ENCODE measurements at places on chromosomes 6 and 20.
A peak's percentile ranks its signal among the peaks of the same experiment; 100 is the strongest.

DNA sequence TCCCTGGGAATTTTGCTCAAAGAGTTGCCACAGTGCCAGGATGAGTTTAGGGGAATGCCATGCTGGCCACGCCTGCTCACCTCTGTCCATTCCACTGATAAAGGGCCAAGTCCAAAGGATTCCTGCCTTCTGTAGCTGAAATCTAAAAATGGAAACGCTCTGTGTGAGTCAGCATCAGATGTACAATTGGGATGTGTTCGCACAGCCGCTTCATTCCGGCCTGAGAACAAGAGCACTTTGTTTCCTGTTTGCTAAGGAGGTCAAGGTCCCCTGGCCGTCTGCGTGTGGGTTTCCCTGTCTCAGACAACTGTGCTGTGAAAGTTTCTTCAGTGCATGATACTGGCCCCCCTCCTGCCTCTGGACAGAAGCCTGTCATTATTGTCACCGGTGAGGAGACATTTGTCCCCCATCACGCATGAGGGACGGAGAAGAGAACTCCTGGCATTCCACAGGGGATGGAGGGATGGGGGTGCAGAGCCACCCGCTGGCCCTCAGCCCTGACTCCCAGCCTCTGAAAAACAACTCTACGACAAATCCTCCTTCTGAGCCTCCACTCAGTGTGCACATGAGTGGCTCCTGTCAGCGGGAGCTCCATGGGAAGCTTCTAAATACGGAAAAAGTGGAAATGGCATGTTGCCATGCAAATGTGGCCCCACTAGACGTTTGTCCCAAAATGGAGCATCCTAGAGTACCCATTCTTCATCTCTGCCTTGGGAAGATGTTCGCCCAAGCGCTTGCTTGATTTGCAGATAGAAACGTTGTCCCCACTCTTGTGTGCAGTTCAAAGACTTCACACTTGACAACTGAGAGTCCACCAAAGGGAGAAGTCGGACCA, 143.5 kb upstream of the AFDN start:
- no peak for DNase-seq

DNA sequence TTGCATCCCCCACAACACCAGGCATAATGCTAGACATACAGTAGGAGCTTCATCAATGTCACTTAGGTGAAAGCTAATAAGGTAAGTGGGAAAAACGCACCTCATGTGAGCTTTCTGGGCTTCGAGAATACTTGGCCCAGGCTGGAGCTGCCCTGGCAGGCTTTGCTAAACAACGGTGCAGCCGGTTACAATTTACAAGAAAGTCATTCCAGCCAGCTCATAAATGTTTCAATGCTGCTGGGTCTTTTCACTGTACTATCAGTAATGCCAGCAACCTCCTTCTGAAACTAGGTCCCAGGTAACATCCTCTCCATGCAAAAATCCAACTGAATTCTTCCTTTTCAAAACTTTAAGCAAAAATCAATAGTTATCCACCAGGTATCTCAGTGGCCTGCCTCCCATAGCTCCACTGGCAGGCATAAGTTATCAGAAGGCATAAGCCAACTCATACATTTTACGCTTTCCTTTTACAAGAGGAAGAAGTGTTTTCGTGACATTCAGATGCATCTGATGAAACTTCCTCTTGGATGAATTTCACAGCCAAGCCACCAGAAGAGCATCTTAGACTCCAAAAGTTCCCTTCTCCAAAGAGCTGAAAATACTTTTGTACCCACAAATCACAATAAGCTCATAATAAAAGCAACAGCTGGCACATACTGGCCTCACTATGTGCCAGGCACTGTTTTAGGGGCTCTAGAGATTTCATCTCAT, 56.3 kb downstream of the RTN4IP1 start:
- DNase-seq = no peak

DNA sequence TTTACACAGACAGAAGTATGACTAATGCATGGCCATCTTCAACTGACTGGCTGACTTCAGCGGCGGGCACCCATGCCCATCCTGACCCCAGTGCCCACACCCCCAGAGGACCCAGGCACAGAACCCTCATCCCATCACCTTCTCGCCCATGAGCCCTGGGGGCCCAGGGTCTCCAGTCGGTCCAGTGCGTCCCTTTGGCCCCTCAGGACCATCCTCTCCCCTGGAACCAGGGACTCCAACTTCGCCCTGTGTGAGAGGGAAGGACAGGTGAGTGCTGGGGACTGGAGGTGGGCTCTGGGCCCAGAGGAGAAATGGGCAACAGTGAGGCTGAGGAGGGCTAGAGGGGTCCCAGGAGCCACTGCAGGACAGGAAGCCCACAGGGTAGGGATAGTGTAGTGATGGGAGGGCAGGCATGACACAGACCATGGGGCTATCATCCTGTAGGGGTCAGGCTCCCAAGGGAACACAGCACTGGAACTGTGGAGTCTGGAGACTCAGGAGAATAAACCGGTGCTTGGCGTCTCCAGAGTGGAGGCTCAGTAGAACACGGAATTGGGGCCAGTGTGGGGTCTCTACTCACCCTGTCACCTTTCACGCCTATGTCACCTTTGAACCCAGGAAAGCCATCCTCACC, 16.7 kb downstream of the COL11A2 start:
- DNase-seq = no peak

- DNase-seq = no peak
Observed at GRCh38 chr6:133957227-133957626, 4.2 kb downstream of the TBPL1 start.

- no peak for DNase-seq
Observed at GRCh38 chr6:21187485-21187884, 406.1 kb upstream of the SOX4 start.

- no peak for DNase-seq
Observed at GRCh38 chr6:80618953-80619352, 512.5 kb downstream of the BCKDHB start.

DNA sequence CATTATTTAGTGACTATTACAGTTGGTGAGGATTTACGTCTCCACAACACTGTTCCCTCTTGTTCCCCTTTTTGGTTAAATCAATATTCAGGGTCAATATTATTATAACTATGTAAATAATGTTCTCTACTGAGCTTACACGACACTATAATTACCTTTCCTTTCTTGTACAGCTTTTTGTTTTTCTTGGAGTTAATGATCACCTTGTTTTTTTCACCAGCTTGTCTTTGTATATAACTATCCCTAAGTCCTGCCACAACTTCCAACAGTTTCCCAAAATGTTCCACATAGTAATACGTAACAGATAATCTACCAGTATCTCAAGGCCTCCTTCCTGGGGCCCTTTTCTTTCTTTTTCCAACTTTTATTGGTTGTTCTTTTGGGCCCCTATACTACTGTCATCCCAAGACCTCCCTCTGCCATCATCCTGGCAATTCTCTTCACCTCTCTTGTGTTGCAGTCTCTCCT, 142.0 kb upstream of the SOX4 start:
- DNase-seq = no peak

DNA sequence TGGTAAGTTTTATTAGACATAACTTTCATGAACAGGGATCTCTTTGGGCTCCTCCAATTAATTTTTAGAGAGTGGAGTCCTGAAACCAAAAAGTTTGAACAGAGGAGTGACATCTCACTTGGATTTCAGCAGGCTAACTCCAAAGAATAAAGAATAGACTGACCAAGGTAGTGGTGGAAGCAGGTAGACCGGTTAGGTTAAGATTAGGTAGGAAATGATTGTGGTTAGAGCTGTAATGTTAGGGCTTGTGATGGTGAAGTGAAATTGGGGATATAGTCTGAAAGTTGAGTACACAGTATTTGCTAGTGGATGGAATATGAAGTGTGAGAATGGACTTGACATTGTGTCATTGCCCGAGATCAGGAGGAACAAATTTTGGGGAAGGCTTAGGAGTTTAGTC, 27.8 kb downstream of the QKI start:
- DNase-seq = no peak

DNA sequence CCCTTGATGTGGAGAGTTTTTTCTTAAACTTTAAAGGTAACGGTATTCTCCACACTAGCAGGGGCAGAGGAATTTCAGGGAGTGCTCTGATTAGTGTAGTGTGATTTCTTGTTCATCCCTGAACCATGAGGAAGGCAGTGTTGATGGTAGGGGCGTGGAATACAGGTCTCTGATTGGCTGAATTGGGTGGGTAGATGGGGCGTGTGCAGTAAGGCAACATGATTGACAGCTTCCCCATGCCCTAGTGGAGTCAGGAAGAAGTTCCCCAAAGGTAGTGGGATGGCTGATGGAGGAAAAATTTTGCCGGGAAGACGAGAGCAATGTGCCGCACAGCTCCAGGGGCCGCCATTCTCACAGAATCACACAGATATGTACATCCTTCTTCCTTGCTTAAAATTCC, 97.4 kb upstream of the SALL4 start:
- DNase-seq = no peak

DNA sequence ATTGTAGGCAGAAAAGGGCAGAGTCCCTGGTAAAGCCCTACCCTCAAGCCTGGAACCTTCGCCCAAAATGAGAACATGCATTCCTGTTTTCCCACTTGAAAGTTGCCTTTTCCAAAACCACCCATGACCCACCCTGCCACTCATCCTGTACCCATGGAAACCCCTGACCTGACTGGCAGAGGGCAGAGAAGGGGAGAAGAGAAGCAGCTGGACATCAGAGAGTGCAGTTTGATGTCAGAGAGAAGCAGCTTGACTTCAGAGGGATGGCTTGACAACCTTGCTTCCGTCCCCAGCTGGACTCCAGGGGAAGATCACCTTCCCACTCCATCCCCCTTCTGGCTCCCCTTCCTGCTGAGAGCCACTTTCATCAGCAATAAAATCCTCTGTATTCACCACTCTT, 123.6 kb upstream of the SHLD1 start:
- DNase-seq = no peak

DNA sequence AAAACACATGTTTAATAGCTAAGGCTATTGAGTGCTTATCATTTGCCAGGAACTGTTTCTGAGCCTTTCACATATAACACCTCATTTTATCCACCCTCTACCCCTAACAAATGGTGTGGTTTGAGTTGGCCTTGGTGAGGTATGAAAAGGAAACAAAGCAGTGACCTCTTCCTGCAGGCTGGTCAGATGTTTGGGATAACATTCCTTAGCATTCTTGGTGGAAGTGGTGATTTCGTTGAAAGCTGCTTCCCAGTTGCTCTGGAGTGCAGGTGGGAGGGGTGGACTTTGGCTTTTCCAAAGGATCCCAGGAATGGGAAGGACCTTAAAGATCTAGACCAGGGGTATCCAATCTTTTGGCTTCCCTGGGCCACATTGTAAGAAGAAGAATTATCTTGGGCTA, 41.3 kb downstream of the CARMIL1 start:
- DNase-seq = no peak

- no peak for DNase-seq
Observed at GRCh38 chr6:72564231-72564630, 57.6 kb upstream of the KCNQ5 start.

DNA sequence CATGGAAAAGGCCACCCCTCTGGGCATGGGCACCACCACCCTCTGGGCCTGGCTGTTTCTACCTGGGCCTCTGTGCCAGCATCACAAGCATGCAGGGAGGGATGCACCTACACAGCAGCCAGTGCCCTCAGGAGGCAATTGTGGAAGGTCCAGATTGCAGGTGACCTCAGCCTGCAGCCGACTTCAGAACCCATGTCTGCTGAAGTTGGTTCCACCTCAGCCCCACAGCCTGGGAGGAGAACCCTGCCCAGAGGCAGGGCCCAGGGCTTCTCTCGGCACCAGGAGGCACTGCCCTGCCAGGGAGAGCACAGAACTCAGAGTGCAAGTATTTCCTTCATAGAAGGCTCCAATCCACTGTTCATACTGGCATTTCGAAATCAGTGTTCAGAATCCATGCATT, 149.8 kb downstream of the TTLL2 start:
- no peak for DNase-seq

DNA sequence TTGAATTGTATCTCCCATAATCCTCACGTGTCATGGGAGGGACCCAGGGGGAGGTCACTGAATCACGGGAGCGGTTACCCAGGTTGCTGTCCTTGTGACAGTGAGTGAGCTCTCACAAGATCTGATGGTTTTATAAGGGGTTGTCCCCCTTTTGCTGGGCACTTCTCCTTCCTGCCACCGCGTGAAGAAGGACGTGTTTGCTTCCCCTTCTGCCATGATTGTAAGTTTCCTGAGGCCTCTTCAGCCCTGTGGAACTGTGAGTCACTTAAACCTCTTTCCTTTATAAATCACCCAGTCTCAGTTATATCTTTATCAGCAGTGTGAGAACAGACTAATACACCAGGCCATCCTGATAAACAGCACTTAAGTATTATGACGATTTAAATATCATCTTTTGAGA, 9.0 kb upstream of the MRGBP start:
- DNase-seq = no peak

GRCh38 chr6:134436281-134436815, 118.4 kb upstream of the SGK1 start:
- DNase-seq = peak; percentile 10

DNA sequence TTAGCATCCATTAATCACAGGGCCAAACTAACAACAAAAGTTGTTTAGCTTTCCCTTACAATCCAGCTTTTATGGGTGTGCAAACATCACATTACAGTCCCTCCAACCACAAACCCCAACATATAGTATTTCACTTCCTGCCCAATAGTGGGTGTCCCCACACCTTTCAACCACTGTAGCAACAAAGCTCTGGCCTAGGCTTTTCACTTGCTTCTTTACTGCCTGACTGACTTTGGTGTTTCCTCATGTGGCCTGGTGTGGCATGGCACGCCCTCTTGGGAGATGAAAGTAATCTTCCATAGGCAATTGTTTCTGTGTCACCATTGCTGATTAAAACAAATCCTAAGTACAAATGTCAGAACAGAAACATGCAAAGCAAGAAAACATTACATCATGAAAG, 46.3 kb downstream of the MCM8 start:
- DNase-seq = no peak

- no peak for DNase-seq
Observed at GRCh38 chr20:59776059-59776603, 157.3 kb downstream of the SYCP2 start.

GRCh38 chr6:43671011-43671800, 16.4 kb downstream of the MRPS18A start:
- no peak for DNase-seq

- DNase-seq = no peak
Observed at GRCh38 chr20:13526551-13526950, 112.2 kb downstream of the TASP1 start.

DNA sequence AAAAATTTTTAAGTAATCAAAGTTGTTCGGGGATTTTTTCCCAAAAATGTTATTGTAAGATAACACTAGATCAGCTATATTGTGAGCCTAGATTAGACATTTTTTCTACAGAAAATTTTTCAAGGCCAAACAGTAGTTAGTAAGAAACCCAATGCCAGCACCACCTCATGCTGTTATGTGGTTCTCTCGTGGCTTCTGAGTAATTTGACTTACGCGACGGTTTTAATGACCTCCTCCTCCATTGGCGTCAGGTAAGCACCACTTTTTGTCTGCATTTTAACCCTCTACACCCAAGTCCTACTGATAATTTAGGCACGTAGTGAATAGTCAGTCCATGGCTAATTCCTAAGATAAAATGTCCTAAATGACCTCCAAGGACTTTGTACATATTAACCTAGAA, 9.7 kb downstream of the RPS6KA2 start:
- DNase-seq = no peak

- no peak for DNase-seq
Observed at GRCh38 chr20:43921227-43921780, 6.7 kb downstream of the TOX2 start.

- DNase-seq = no peak
Observed at GRCh38 chr20:1711826-1712601, 54.4 kb upstream of the SIRPG start.

Data from T-helper 9 cell (primary cell).